ENCODE measurements at places on chromosomes 13 and 19.

DNA sequence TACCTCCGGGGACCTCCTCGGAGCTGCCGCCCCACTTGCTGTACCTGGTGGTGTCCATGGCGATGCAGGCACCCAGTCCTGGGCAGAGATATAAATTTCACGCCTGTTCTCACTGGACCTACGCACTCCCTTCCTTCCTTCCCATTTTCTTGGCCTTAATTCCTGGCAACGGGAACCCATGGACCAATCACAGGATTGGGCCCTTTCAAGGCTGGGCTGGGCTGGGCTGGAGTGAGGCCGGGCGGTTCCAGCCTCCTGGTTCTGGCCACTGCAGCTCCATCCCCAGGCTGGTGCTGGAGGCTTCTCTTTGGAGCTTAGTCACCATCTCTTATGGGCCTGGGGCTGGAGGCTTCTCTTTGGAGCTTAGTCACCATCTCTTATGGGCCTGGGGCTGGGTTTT lies at the start of gene CLEC4G:
CLEC4G (minus strand) TSS at position 66 of the 400 bp plus-strand sequence; CDS start at position 58, 8 bp downstream.
- no peak for DNase-seq

DNA sequence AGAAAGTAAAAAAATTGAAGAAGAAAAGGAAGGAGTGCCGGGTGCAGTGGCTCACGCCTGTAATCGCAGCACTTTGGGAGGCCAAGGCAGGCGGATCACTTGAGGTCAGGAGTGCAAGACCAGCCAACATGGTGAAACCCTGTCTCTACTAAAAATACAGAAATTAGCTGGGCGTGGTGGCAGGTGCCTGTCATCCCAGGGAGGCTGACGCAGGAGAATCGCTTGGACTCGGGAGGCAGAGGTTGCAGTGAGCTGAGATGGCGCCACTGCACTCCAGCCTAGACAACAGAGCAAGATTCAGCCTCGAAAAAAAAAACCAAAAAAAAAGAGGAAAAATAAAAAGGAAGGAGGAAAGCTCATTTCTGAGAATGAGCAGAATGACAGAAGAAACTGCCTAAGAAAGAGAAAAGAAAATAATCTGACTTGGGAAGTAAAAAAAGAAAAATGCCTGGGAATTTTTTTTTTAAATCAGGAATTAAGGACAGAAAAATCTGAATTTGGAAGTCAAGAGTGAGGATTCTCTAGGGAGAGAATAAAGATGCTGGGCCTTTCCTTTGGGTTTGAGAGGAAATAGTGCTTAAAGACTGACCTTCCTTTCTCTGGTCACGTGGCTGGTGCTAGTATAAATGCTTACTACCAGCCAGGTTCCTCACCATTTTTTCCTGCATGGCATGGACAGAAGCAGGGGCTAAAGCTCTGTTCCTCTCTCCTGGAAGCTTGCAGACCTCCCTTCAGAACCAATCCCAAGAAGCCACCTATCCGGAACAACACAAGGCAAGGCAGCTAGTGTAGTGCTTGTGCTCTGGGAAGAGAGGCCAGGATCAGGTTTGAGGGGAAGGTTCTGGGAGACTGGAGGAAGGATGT lies at the start of gene FFAR2:
FFAR2 (plus strand) TSS at position 652 of the 864 bp plus-strand sequence. CDS start 1,458 bp downstream, outside the sequence.
- no peak for DNase-seq

DNA sequence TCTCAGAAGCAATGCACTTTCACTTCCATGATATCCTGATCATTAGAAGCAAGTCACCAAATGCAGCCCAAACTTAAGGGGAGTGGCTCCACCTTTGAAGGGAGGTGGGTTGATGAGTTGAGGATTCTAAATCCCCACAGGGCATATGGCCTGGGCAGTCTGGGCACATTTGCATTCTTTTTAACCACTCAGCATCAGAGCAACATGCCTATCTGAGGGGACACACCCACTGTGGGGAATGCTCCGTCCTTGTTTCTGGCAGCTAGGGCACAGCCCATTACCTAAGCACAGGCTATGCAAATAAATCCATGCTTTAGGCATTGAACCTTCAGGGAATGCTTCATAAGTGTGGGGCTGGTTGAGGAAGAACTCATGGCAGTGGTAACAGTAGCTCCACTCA lies 12.3 kb upstream of the SACS start:
- no peak for DNase-seq

DNA sequence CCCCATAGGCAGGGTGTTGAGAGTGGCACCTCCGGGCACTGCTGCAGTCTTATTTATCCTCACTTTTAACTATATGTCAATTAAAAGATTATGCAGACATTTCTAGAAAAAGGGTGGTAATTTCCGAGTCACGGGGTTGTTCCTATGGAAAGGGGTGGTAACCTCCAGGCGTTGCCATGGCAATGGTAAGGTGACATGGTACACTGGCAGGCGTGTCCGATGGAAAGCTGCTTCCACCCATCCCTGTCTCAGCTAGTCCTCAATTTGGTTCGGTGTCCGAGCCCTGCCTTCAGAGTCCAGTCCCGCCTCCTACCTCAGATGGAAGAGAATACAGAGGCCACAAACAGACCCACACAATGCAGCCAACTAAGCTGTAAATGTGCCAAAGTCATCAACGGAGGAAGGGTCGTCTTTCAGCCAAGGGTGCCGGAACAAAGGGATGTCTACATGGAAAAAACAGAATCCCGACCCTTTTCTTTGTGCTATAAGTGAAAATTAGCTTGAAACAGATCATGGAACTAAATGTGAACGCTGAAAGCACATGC lies 72.6 kb upstream of the C13orf46 start:
- DNase-seq: no peak

- DNase-seq: no peak
Observed at GRCh38 chr19:42129399-42130253, 2.6 kb downstream of the POU2F2 start.

GRCh38 chr13:107650081-107650701 lies 565.1 kb downstream of the LIG4 start:
- peak; percentile 2 for DNase-seq

- no peak for DNase-seq
Observed at GRCh38 chr13:45195421-45195820, 5.4 kb downstream of the KCTD4 start.

DNA sequence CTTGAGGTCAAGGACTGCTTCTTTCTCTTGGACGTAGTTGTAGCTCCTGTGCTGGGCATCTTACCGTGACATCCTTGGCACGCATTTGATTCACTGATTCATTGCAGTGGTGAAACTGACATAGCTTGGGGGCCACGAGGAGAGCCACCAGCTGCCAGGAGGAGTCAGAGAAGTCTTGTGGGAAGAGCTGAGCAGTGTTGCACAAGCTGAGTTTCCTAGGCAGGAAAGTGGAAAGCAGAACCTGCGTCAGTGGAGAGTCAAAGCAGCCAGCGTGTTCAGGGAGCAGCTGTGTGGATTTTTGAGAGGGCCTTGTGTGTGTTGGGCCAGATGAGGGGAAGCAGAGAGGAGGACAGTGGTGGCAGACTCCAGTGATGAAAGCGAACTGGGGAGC lies 5.3 kb upstream of the GPR183 start:
- DNase-seq: no peak

- DNase-seq: no peak
Observed at GRCh38 chr13:51576754-51577153, 7.5 kb upstream of the WDFY2 start.

DNA sequence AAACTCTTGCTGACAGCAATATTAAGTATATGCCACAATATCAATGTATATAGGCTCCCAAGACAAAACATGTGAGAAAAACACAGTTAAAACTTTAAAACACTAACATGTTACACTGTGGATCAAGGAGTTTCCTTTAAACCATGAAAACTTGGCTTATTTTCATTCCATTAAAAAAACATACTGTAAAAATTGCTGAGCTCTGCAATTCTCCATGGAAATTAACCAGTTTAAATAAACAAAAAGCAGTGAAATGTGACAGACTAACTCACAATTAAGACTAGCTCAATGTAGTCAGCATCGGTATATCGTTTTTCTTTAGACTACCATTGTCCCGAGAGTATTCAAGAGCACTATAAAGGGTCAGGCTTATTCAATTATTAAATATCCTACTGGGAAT lies 930.5 kb upstream of the SLITRK1 start:
- DNase-seq: no peak

DNA sequence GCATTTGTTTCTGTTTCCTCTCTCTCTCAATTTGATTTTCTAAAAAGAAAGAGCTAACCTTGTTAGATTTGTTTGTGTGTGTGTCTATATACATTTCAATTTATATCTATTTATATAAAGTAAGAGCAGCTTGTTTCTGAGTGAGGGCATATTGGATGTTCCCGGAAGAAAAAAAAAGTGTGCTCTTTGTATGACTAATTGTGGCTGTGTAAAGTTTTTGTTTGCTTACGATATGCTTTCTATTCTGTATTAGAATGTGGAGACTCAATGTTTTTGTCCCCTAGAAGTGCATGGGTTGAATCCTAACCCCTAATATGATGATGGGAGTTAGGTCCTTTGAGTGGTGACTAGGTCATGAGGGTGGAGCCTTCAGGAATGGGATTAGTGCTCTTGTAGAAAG lies 66.6 kb upstream of the C1QTNF9B start:
- DNase-seq: no peak

DNA sequence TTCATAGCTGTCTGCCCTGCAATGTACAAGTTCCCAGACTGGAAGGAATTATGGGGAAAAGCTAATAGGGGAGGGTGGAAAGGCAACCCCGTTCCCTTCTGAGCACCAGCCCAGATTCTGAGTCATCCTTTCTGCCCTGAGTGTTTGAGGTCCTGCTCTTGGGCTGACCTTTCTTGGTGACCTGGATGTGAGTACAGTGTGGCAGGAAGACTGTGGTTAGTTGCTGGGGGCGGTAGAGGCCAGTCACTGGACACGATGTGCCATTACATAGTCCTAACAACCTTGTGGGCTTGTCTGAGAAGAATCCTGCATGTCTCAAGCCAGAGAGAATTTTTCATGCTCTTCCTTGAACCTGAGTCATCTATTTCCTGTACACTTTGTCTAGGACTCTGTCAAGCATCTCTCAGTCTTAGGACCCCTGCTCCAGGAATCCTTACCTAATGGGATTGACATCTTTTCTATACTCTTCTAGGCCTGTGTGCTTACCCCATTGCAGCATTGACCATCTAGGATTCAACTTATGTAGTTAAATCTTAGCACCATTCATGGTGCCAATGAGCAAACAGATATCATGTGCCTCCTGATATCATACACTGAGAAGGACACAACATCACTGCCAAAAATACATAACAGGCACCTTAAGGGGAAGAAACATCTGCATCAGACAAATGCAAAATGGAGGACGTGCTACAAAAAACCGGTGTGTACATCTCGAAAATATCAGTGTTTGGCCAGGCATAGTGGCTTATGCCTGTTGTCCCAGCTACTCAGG lies 8.1 kb upstream of the ANGPTL4 start:
- no peak for DNase-seq

- no peak for DNase-seq
Observed at GRCh38 chr13:77874406-77874805, 44.2 kb downstream of the EDNRB start.

DNA sequence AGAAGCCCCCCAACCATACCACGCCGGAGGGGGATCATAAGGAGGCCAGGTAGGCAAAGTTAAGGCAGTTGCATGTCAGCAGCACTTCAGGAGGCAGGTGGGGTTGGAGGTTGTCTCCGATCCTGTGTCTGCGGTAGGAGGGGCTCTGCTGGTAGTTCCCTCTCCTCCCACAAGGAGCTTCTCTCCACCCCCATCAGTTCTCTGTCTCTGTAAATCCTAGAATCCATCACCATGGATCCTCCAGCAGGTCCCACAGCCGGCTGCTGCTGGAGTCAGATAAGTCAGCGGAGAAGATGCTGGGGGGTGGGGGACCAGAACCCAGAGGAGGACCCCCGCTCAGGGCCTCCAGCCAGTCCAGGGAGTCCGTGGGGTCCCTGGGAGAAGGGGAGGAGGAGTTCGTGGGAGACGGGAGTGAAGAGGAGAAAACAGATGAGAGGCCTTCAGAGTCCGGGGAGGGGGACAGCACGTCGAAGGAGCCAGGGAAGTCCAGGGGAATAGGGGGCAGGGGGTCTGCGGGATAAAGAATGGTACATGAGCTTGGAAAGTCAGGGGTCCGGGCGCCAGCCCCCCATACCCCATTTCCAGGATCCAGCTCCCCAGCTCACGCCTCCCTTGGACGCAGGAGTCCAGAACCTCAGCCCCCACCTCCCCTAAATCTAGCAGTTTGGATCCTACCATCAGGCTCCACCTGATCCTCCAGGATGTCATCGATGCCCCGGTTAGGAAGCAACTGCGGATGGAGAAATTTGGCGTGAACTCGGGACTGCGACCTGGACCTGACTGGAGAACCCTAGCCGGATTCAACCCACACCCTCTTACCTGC lies 6.3 kb downstream of the MAMSTR start:
- no peak for DNase-seq
